ENCODE measurements at places on chromosomes 12 and 14. TPM values are rescaled to one million over a fixed set of nuclear protein-coding genes. Genes with fewer than 3 reads are reported as not detected.

CLEC7A gene
- 3.0 TPM for total RNA-seq

NTF3 gene
- 0.23 TPM for total RNA-seq

GPD1 gene
- total RNA-seq = 763 TPM

CLEC14A gene
- 68.6 TPM for total RNA-seq

KLRG1 gene
- total RNA-seq = 0.46 TPM

CACNB3 gene
- total RNA-seq = 2.3 TPM

RNU4-1 gene
- total RNA-seq = not detected

RASSF8 gene
- 26.3 TPM for total RNA-seq

NELL2 gene
- 0.82 TPM for total RNA-seq

IL23A gene
- total RNA-seq = not detected

TSPAN11 gene
- total RNA-seq = not detected

All from gastrocnemius medialis (tissue), 4 donors.